ENCODE measurements at places on chromosomes 12 and 14.

GRCh38 chr12:48901278-48901677, 24.0 kb downstream of the FKBP11 start:
- no peak for DNase-seq

DNA sequence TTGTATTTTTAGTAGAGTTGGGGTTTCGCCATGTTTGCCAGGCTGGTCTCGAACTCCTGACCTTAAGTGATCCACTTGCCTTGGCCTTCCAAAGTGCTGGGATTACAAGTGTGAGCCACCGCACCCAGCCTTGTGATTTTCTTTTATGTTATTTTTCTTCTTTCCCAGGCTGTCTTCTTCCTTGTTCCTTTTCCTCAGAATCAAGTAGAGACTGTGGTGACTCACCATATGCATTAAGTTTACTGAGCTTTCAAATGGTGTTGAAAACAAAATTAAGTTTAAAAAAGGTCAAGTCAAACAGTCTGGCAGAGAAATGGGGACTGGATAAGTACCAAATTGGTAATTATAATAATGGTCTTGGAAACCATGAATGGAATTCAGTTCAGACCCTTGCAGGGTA, 5.7 kb downstream of the ARPC3 start:
- DNase-seq: no peak

- no peak for DNase-seq
Measured at GRCh38 chr14:34678306-34678705, 36.1 kb downstream of the CFL2 start.

GRCh38 chr12:77005611-77006098, 59.7 kb downstream of the E2F7 start:
- DNase-seq: no peak

- no peak for DNase-seq
Measured at GRCh38 chr12:82527165-82527780, 159.4 kb upstream of the TMTC2 start.

DNA sequence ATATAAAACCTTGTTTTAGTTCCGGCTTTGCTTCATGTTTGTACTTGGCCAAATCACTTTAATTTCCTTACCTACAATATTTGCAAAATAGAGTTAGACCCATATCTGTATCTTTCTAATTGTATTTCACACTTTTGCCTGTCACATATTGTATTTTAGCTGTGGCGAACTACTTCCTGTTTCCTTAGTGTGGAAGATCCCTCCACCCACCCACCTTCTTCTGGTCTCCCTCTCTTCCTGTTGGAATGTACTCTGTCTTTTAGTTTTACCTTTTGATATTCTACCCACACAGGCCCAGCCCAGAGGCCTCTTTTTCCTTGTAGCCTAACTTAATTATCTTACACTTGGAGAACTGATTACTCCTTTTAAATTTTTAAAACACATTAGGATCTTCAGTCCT, 78.2 kb downstream of the SCN8A start:
- no peak for DNase-seq

- DNase-seq: no peak
Measured at GRCh38 chr14:72495668-72496067, 398.2 kb downstream of the DPF3 start.

DNA sequence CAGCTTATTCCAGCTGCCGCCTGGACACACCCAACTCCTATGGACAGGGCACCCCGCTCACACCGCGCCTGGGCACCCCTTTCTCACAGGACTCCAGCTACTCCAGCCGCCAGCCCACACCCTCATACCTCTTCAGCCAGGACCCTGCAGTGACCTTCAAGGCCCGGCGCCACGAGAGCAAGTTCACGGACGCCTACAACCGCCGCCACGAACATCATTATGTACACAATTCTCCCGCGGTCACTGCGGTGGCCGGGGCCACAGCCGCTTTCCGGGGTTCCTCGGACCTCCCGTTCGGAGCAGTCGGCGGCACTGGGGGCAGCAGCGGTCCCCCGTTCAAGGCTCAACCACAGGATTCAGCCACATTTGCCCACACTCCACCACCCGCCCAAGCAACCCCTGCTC, 5.9 kb downstream of the SETD1B start:
- DNase-seq: no peak

GRCh38 chr14:100469632-100470522, 117.3 kb downstream of the BEGAIN start:
- DNase-seq: no peak

GRCh38 chr12:53770281-53770680, 18.5 kb upstream of the CISTR start:
- DNase-seq: no peak

DNA sequence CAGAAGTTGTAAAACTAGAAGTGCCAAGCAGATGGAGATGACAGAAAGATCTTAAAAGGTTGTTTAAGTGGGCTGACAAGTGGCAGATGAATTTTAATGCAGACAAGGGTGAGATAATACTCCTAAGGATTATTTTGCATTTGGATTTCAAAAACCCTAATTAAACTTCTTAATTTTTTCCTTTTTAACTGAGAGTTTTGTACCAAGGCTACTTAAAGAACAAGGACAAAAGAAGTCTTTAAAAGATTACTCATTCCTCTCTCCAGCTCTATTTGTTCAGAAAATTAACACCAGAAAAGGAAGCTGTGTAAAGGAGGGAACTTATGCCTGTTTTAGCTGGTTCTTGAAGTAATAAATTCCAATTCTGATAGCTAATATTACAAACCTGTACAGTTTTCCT, 275.4 kb downstream of the ETNK1 start:
- DNase-seq: no peak

DNA sequence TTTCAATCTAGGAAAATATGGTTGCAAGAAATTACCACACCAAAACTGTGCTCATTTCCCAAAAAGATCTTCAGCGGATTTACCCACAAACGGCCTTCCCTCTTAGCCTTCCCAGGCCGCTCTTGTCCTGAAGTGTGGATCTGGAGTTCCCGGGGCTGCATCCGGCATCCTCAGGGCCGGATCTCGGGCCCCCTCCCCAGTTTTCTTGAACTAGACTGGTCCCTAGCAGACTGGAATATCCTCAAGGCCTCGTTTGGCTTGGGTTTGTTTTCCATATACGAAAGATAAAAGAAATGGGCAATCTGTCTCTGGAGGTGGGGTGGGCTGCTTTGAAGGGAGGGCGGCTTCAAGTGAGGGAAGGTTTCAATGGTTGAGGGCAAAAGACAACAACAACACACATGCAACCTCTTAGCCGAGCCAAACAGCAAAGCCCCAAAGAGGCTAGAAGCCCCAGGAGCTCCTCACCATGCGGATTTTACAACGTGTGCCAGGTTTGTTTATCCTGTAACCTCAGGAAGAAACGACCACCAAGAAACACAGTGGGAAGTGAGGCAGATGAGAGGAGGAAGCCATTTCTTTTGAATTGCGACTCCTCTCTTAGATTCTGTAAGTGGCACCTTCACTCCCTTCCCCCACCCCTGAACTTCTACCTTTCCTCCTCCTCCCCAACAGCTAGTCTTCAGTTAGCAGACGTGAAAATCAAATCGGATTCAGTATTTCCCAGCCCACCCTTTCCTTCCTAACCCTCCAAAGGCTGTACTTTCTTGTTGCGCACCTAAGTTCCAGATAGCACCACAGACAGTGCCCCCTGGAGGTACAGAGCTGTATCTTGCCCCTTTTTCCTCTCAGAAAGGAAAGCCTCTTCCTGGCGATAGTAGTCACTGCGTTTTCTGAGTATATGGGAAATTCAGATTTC, 2.6 kb downstream of the MYF6 start:
- DNase-seq: no peak

DNA sequence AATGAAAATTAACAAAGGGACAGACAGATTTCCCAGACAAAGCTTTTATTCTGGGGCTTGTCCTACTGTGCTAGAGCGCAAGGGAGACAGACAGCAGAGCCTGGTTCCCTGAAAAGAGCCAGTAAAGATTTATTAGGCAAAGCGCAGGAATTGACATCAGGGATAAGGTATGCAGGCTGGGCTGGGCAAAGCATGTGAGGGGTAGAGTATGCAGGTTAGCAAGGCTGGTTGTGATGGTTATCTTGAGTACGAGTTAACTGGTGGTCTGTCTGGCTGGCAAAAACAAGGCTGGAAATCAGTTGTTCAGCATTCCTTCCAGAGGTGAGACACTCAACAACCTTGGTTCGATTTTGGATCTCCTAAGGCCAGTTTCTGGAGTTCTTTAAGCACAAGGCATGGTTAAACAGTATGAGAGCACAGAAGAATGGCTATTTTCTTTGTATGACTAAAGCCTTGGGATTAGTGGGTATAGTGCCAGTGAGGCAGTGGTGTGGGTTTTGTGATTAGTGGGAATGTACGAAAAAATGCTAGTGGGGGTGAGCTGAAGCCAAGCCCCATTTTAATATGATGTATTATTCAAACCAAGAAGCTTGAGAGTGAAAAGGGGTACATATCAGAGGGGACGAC, 30.9 kb downstream of the BTBD7 start:
- no peak for DNase-seq

GRCh38 chr12:20398686-20399085, 30.3 kb downstream of the PDE3A start:
- DNase-seq: no peak

All from thoracic aorta (tissue), 2 donors.